Astrocyte of the cerebellum (primary cell): ENCODE measurements at places on chromosomes 2 and 18.

GRCh38 chr2:207926133-207926988 lies 99.0 kb downstream of the PLEKHM3 start:
- no peak for DNase-seq

GRCh38 chr2:132766573-132766972 lies 96.6 kb upstream of the LYPD1 start:
- DNase-seq = no peak

DNA sequence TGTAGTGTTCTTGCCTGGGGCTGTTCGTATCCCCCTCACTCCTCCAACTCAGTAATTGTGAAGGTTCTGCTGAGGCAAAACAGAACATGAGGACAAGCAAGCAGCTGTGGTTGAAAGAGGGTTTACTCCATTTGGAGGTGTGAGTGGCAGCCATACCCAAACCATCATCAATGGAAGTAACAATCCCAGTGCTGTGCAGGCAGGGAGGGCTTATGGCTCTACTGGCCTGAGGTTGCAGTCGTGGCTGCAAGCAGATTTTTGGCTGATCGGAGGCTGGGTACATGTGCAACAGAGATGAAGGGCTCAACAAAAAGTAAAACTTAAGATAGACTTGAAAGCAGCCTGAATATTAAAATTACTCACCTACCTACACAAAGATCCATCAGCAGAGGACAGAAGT lies 13.2 kb downstream of the SRSF7 start:
- DNase-seq = no peak

DNA sequence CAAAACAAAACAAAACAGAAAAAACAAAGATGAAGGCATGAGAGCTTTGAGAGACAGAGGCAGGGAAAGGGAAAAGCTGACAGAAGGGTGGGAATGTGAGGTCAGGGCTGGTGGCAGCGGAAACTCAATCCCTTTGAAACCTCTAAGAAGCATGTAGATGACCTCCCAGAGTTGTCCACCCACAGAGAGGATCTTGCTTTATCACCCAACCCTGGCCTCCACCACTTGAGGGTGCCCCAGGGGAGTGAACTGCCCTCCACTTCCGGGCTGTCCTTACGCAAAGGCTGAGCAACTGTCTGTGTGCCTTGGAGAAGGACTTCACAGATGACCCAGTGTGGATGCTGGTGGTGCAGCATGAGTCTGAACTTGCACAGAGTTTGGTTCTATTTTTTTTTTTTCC lies 26.7 kb downstream of the PDCL3 start:
- DNase-seq = no peak

- no peak for DNase-seq
Measured at GRCh38 chr2:106127282-106127771, 66.8 kb downstream of the UXS1 start.

DNA sequence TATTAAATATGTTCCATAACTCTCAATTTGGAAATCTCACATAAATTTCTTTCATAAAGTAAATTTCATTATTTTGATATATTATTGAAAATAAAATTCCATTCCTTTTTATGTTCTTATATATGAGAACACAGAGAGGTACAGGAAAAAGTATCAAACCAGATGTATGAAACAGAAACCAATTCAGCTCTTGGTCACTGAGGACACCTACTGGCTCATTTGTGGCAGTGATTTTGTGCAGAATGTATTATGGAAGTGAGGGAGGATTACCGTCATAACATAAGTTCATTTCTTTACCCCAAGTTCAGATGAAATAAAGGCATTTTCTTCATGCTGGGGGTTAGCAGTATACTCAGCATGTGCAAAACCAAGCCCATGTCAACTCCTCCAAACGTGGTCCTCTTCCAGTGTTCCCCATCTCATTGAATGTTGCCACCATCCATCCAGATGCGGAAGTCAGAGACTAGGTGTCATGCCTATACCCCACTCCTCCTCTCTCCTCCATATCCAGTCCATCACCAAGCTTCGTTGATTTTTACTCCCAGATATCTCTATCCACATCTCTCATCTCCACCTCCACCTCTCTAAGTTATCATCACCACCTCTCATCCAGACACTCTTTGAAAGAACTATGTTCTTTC lies 41.7 kb upstream of the MALL start:
- DNase-seq = peak; percentile 72

DNA sequence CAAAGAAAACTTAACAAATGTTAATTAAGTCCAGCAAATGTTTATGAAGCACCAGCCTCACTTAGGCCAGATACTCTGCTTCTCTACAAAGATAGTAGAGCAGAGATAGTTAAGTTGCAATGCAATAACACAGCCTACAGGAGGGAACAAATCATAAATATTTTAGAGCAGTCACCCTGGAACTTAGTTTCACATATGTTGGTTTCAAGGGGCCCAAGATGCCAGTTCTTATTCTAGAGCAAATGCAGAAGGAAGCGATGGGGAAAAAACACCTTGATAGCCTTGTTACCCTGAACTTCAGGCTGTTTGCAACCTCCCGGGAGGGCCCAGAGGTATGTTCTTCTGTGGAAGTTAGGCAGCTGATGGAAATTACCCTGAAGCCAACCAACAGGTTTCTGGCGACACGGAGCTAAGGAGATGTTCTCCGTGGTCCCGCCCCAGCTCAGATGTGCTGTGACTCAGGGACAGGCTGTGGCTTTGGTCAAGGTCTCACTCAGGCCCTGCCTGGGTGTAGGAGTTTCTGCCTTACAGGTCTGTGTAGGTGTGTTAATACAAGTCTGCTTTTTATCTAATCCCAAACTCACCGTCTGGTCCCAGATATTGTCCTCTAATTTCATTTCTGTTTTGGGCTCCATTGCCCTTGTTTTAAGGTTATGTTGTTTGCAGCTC lies 3.8 kb downstream of the CTIF start:
- no peak for DNase-seq

DNA sequence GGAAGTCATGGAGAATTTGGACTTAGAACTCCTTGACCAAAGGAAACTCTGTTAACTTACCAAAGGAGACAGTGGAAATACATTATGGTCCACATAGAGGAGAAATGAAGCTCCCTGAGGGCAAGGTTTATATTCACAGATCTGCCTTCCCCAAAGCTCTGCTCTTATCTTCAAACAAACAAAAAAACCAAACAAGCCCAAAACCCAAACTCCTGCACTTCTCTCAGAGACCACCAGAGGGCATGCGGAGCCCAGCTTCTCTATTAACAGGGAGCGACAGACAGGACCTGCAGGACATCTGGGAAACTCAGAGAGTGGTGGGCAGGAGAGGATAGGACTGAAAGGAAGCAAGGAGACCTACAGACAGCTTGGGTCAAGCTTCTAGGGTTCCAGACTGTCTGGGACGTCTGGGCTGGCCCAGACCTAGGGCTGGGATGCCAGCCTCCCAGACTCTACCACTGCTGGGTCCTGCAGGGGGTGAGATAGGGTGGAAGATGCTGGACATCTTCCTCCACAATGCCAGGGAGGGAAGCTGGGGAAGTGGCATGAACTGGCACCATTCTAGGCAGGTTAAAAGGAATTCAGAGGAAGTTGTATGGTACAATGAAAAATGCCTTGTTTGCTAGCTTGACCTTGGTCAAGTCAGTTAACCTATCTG lies 4.0 kb upstream of the WNT10A start:
- DNase-seq = peak; percentile 46

DNA sequence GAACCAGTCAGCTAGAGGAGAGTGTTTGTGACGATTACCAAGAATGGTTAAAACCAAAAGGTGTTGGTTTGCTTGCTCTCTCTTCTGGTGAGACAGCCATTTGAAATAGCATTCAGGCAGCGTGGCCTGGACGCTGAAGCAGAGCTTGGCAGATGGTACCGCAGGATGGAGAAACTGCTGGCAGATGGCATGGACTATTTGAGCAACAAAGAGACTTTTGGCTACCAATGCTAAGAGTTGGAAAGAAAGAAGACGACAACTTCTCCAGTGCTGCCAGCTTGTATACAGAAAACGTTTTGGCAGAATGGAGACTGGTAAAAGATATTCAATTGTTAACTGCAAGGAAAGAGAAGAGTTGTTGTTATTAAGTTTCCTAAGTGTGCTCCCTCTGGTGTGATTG lies 315.0 kb downstream of the PARD3B start:
- no peak for DNase-seq

DNA sequence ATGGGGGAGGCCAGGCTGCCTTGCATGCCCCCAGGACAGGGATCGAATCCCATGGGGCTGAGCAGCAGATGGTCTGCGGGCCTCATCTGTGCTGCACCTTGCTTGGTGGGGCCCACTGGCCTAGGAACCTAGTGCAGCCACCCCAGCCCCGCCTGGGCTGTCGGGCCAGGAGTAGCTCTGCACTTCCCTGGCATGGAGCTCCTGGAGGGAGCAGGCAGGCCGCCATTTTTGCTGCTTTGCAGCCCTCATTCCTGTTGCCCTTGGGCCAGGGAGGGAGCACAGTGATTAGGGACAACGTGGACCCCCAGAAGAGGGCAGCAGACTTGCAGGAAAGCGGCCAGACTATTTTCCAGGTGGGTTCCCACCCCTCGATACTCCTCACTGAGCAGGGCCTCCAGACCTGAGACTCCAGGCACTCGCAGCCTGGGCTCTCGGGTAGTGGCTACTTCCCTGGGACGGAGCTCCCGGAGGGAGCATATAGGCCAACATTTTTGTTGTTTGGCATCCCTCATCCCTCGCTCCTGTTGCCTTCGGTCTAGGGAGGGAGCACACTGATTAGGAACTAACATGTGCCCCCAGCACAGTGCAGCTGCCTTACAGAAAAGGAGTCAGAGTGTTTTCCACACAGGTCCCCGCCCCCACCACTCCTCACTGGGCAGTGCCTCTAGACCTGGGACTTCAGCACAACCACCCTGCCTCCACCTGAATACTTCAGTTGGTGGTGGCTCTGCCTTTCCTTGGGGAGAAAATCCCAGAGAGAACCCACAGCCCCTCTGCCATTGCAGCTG lies 99.5 kb downstream of the MAIP1 start:
- DNase-seq = no peak

GRCh38 chr2:86633155-86633651 lies 9.5 kb upstream of the RNF103 start:
- DNase-seq = no peak

DNA sequence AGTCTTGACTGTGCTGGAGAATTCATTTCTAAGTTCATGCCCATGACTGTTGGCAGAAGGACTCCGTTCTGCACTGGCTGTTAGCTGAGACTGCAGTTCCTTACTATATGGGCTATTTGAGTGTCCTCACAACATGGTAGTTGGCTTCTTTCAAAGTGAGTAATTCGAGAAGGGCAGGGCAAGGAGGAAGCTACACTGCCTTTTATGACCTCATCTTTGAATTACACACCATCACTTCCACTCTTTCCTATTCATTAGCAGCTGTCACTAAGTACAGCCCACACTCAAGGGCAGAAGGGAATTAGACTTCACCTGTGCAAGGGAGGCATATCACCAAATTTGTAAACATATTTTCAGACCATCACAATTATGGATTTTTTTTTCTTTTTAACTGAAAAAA lies 55.9 kb upstream of the EPAS1 start:
- no peak for DNase-seq

DNA sequence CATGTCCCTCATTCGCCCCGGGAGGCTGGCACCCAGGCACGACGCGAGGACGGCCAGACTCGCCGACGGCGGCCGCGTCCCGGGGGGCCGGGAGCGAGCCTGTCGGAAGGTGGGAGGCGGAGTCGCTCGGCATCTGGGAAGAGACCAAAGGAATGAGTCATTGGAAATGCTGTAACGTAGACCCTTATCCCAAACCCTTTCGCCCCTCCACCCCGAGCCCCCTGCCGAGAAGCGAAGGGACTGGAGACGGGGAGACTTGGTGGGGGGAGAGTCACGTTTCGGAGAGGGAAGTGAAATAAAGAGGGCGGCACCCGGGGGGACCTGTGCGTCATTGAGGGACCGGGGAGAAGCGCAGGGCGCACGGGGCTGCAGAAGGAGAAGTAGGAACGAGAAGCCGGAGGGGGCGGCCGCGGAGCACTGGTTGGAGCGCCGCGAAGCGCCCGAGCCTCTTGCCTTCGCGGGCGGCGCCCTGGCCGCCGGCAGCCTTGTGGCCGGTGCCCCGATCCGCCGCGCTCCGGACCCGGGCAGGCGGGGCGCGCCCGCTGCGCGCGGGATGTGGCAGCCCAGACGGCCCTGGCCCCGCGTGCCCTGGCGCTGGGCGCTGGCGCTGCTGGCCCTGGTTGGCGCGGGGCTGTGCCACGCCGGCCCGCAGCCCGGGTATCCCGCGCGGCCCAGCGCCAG lies at the start of gene EMILIN2:
EMILIN2 (plus strand) TSS at position 371 of the 681 bp plus-strand sequence; CDS start at position 554, 183 bp downstream.
- DNase-seq = no peak

DNA sequence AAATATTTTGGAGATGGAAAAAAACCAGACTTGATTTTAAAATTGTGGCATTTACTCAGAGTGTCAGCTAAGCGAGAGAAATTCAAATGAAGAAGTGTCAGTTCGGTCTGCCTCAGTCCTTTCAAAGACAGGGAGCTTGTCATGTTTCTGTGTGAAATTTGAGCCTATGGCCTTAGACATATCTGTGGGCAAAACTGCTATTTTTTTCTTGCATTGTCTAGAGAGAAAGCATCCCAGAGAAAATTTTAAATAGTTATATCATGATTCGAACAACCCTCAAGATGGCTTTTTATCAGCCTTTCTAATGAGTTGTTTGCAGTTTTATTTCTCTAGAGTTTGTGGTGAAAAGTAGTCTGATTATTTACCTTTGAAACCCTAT lies 50.2 kb upstream of the KCNE4 start:
- peak; percentile 11 for DNase-seq

GRCh38 chr2:164725542-164725941 lies 104.3 kb upstream of the GRB14 start:
- no peak for DNase-seq

- no peak for DNase-seq
Measured at GRCh38 chr18:35715139-35715538, 133.6 kb downstream of the GALNT1 start.

GRCh38 chr18:48293954-48294898 lies 115.0 kb downstream of the ZBTB7C start:
- DNase-seq = no peak

GRCh38 chr18:1018181-1018681 lies 113.6 kb downstream of the ADCYAP1 start:
- peak; percentile 84 for DNase-seq

DNA sequence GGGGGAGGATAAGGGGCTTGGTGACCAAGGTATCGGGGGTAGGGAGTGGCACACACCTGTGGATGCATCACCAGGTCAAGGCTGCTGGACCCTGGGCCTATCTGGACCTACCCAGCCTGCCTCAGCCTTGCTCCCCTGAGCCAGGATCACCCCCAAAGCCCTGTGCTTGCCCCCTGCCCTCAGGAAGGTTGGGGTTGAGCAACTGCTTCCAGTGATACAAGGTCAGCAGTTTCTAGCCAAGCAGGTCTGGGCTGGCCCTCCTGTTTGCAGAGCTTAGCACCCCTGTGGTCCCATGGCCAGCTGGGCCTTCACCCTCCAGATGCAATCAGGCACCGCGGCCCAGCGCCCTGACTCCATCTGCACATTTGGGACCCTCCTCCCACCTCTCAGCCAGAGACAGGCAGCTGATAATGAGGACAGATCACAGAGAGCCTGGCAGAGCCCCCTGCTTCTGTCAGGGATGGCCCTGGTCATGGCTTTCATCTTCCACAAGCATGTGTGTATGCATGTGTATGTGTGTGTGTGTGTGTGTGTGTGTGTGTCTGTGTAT lies 154.6 kb downstream of the TFCP2L1 start:
- DNase-seq = no peak
